Tibial nerve (tissue), 4 donors: ENCODE measurements at places on chromosomes 12 and 14. TPM values are rescaled to one million over a fixed set of nuclear protein-coding genes. Genes with fewer than 3 reads are reported as not detected.

FGF6 gene
- total RNA-seq: not detected

TIMELESS gene
- total RNA-seq: 3.9 TPM

LGR5 gene
- 11.1 TPM for total RNA-seq

GTF2A1 gene
- total RNA-seq: 27.3 TPM

TNFRSF1A gene
- 196 TPM for total RNA-seq

CLEC1A gene
- 19.4 TPM for total RNA-seq

TRPV4 gene
- 0.44 TPM for total RNA-seq

RD3L gene
- not detected for total RNA-seq

ANO4 gene
- 0.63 TPM for total RNA-seq

RNASE2 gene
- total RNA-seq: 0.59 TPM

OR10G2 gene
- total RNA-seq: not detected

GPR84 gene
- not detected for total RNA-seq

OR4E2 gene
- not detected for total RNA-seq

SOX5 gene
- 24.0 TPM for total RNA-seq

GPRC5D gene
- not detected for total RNA-seq

HSPB8 gene
- total RNA-seq: 23.4 TPM

LBHD2 gene
- not detected for total RNA-seq
